Inflammatory macrophage (primary cell): ENCODE measurements at places on chromosomes 12 and 14.

GRCh38 chr12:76020281-76020680, 11.3 kb downstream of the PHLDA1 start:
- DNase-seq: peak; percentile 49

GRCh38 chr12:113818283-113818682, 147.8 kb downstream of the RBM19 start:
- no peak for DNase-seq

- DNase-seq: no peak
These were observed 99.1 kb upstream of the TMTC1 start for GRCh38 chr12:29882846-29883245.

GRCh38 chr12:53746592-53747092, 5.1 kb downstream of the CISTR start:
- peak; percentile 92 for DNase-seq

- DNase-seq: no peak
These were observed at the start of gene NRIP2 for GRCh38 chr12:2834581-2835491. TSS of gene NRIP2 (minus strand) at chr12:2835035. CDS start at chr12:2834983, 52 bp downstream.

DNA sequence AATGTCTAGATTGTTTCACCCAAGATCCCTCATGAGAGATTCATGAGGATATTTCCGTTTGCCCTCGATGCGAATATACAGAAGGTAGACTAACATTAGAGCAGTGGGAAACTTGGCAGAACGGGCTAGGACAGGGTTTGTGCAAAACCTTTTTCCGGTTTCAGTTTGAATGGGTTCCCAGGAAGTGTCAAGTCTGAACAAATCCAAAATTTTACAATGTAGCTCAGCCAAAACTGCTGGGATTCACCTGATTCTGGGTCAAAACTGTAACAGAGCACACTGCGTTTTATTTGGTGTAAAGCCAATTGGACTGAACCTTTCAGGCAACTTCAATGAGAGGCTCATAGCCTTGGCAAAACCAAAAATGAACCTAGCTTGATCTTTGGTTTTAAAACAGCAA, 337.8 kb upstream of the DIO2 start:
- no peak for DNase-seq
